Dermis blood vessel endothelial cell (primary cell): ENCODE measurements at places on chromosomes 2 and 18. TPM values are rescaled to one million over a fixed set of nuclear protein-coding genes. Genes with fewer than 3 reads are reported as not detected.

GRCh38 chr2:60958361-60958760 lies 59.2 kb upstream of the PEX13 start:
- peak; percentile 40 for DNase-seq

DNA sequence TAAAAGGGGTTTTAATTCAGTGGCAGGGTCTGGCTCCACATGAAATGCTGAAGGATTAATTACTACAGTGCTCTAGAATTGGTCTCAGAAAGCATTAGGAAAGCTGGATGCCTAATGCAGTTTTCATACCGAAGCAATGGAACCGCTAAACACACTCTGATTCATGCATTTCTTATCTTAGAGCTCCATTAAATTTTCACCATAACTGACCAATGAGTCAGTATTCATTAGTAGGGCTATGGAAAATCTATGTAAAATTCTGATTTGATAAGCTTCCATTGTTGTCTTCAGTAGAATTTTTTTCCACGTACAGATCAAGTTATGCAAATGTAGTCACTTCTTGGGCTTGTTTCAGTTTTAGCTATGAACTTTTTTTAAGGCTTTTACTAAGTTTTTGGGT lies 359.9 kb downstream of the ARHGAP15 start:
- DNase-seq, result no peak

- no peak for DNase-seq
Measured at GRCh38 chr2:8458503-8459459, 223.1 kb upstream of the ID2 start.

- no peak for DNase-seq
Measured at GRCh38 chr18:27081701-27082100, 103.4 kb downstream of the CHST9 start.

DNA sequence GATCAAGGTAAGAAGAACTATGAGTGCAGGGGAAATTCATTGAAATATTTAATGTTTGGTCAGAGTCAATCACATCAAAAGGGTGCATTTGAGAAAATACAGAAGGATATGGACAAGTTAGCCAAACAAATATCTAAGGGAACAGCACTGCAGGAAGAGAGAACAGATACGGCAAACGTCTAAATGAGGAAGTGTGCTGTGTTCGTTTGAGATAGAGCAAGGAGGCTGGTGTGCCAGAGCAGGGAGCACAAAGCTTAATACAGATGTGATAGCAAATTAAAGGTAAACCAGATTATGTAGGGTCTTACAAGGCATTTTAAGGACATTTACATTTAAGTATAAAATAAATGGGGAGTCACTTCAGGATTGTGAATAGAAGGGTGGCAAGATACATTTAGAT lies 241.3 kb upstream of the ZNF804A start:
- DNase-seq, result no peak

- peak; percentile 78 for DNase-seq
Measured at GRCh38 chr2:100242891-100243619, 79.2 kb downstream of the LONRF2 start.

DNA sequence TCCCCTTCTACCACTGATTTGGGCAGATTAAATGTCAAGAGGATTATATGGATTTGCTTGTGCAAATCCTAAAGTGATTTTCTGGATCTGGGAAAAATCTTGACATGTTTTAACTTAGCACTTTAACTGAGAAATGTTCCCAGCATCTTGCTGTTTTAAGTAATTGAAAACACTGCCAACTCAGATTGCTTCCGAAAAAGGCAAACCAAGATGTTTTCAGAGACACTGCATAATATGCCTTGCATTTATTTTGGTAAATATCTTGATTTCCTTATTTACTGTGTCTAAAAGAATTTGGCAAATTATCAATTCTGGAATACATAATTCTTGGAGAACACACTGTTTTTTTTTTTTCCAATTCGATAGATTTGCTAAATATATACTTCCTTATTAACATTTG lies 385.0 kb upstream of the FAM98A start:
- DNase-seq, result no peak

NTSR2 gene
- not detected in 2 replicates for total RNA-seq

SRD5A2 gene
- total RNA-seq, result not detected in 2 replicates

IL1R1 gene
- 24.2 and 24.7 TPM in 2 replicates for total RNA-seq

GCA gene
- 12.9 and 14.8 TPM in 2 replicates for total RNA-seq
